ENCODE measurements at places on chromosomes 7 and 10.

DNA sequence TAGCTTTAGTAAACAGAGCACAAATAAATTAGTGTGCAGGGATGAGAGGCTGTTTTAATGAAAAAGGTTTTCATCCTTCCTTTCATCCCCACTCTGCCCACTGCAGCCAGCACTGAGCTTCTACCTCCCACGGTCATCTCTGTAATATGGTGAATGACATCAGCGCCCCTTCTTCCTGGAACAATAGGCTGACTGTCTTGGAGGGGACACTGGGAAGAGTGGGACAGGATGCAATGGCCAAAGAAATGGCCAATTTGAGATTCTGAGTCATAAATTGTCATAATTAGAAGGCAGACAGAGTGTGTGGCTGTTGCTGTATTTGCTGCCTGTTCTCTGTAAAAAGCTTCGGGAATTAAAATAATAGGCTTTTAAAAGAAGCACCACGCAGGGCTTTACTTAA lies 126.7 kb upstream of the CALN1 start:
- DNase-seq, result no peak

DNA sequence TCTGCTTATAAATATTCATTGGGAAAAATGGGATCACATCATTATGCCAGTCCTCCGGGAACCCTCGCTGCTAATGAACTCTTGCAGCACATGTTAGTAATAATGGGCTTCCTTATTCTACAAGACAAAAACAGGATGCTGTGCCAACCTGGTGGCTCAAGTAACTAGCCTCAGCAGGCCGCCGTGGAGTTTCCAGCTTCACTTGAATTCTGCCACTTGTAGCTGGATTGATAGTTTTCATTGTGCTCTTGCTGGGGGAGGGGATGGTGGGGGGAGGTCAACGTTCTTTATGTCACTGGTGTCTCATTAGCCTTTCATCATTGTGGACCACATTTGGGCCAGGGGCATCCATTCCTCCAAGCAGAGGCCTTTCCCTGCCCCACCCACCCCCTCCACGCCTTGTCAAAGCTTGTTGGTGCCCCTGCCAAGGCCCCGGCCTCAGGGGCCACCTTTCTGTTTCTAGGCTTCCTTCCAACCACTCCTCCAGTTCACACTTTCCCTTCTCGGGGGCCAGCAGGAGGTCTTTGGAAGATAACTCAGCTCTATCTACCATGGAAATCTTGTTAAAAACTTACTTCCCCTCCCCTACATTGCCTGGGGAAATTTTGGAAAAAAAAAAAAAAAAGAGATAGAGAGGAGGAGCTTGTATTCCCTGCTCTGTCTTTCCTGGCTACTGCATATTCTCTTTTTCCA lies 153.9 kb downstream of the BMPER start:
- DNase-seq, result no peak

DNA sequence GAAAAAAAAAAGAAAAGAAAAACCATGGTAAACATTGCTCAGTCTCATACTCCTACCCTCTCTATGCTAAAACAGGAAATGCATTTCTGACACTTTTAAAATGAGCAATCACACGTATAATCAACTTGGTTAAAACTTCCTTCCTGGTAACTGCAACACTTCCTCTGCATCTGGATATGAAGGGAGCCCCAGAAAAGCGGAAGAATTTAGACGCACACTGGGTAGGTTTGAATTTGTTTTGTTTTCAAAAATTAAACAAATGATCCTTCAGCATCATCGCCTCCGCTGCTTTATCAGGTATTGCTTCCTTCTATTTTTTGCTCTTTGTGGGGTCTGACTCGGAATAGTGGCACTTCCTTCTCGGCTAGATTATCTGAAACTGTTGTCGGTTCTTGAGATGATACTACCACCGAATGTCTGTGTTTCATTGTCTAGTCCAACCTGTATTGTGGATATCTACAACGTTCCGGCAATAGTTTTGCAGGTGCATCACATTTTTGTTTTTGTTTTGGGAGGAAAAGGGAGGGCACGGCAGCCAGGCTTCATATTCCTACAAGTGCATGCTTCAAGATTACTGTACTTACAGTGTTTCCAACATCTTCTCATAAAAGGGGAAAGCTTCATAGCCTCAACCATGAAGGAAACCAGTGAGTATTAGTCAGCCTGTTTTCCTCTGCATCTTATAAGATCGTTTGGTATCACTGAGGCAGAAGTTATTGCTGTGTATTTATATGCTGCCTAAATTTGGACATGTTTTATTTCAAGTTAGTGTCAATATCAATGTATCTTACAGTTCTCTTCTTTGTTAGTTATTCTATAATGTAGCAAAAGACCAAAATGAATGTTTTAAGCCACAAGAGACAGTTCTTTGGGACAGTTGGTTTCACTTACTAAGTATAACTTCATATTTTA lies at the start of gene PIK3CG:
PIK3CG (plus strand) TSS at position 153 of the 912 bp plus-strand sequence. CDS start 2,280 bp downstream, outside the sequence.
- no peak for DNase-seq

DNA sequence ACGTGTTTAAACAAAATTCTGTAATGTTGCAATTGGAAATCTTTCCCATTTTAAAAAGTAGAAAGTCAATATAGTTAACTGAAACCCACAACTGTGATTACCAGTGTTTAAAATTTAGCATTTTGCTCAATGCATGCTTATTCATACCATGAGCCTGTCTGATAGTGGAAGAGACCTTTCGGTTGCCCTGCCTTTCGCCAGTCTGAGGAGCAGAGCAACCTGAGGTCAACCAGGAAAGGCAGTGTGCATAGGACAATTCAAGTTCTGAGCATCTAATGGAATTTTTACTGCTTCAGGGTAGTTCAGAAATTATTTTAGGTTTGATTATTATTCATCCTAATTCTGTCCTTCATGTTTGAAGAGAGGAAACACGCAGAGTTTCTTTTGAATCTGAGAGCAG lies 100.8 kb downstream of the CUBN start:
- DNase-seq, result no peak

DNA sequence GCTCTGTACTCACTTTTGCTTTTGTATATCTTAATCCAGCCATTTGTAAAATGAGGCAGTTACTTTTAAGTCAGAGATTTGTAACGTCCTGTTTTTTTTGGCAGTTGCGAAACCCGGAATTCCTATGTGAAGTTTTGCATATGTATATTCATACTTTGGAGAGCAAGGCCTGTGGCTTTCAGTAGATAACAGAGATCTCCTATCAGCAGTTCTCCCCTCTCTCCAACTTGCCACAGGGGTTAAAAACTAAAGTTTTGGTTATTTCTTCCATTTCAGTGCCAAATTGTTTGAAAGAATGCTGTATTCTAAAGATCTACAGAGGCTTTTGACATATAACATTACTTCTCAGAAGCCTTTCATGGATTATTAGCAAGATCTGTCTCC lies 102.4 kb downstream of the EXOC4 start:
- no peak for DNase-seq

DNA sequence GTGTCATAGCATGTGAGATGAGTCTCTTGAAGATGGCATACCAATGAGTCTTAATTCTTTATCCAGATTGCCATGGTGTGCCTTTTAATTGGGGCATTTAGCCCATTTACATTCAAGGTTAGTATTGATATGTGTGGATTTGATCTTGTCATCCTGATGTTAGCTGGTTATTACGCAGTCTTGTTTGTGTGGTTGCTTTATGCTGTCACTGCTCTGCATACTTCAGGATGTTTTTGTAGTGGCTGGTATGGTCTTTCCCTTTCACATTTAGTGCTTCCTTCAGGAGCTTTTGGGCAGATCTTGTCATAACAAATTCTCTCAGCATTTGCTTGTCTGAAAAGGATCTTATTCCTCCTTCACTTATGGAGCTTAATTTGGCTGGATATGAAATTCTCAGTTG lies 16.5 kb downstream of the FAM25A start:
- DNase-seq, result no peak

DNA sequence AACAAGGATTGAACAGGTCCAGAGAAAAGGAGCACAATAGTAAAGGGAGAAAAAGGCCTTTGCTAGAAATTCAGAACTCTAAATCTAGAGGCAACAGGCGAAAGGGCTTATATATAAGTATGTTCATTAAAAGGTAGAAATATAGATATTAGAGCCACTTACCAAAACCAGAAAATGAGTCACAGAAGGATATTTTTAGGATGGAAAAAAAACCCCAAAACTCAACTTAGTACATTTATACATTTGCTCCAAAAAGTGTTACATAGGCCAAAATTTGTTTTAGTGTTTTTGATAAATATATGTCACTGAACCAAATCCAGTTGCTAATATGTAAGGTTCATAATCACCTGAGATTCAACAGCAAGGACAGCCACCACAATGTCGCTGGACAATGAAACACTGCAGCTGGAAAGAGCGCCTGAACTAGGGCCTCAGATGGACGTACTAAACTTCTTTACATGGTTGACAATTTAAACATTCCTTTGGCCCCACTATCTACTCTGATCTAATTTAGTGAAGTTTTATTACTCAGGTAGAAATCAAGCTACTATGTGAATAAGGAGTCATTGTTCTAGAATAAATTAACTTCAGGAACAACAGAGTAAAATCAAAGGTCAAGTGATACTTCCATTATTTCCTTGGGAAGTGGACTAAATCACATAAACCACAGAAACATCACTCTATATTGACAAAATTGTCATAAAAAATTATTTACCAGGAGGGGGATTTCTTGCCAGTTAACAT lies 10.9 kb downstream of the FAM3C start:
- no peak for DNase-seq

DNA sequence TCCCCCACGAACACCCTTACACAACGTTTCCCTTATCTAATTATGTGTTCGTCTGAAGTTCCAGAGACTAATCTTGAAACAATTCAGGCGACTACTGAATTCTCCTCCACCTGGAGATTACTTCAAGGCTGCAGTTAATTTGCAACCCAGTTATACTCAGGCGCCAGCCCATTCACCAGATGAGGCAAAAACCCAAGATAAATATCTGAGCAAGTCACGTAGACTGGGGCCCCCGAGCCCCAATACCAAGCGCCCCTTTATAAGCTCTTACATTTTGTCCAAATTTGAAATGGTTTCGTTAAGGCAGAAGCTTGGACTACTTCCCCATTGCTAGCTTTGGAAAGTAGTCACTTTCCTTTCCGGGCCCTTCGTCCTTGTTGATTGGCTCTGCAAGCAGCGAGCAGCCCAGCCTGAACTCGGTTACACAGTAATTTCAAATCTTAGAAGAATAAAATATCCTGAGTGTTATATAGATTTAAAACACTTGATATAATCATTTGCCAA lies 1.2 kb downstream of the TPK1 start:
- no peak for DNase-seq

- DNase-seq, result no peak
Observed at GRCh38 chr7:24827027-24827426, 69.8 kb upstream of the GSDME start.

DNA sequence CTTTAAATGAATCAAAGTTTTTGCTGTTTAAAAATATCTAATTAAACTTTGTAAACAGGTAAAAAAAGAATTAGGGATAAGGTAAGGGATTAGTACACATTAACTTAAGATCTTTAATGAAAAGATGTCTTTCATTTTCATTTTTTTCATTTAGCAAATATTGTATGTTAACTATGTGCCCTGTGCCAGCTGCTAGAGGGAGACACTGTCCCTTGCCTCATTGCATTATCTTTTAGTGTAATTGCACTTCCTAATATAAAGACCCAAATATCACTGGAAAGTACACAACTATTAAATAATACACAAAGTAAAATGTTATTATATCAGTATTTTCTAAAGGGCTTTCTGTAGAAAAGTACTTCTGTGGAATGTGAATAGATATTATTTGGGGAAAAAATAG lies 102.7 kb downstream of the GPR37 start:
- DNase-seq, result no peak

- no peak for DNase-seq
Observed at GRCh38 chr10:29980084-29980483, 79.3 kb downstream of the JCAD start.

GRCh38 chr7:78588393-78588792 lies 789.8 kb downstream of the PHTF2 start:
- no peak for DNase-seq

DNA sequence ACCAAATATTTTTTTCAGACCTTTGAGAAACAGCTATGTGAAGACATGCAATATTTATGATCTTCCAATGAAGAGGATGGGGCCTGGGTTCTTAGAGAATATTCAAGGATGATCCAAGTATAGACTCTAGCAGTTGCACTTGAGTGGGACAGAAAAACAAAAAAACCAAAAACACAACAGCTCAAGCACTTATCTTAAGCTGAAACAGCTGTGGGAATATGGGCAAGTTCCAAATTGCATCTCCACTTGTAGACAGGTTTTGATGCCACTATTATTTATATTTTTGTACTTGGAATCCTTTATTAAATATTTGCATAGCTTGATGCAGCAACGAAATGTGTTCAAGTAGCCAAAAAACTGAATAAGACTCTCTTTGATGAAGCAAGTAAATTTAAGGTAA lies 2.2 kb upstream of the PDK4 start:
- DNase-seq, result no peak

- DNase-seq, result no peak
Observed at GRCh38 chr10:104197364-104197763, 34.8 kb downstream of the CFAP43 start.

All from stimulated activated CD4-positive, alpha-beta T cell treated with anti-CD3 and anti-CD28 coated beads, Interleukin-12 subunit alpha, Interleukin-12 subunit beta, amount 100 ng/mL, for 24 hours (primary cell).